Ascending aorta (tissue), 2 donors: ENCODE measurements at places on chromosomes 11 and 22.

- peak; percentile 58 for DNase-seq
Observed at GRCh38 chr11:2316169-2316962, 14.6 kb downstream of the TSPAN32 start.

GRCh38 chr11:66767666-66768065 is 38.6 kb upstream of the SPTBN2 start:
- DNase-seq: no peak

DNA sequence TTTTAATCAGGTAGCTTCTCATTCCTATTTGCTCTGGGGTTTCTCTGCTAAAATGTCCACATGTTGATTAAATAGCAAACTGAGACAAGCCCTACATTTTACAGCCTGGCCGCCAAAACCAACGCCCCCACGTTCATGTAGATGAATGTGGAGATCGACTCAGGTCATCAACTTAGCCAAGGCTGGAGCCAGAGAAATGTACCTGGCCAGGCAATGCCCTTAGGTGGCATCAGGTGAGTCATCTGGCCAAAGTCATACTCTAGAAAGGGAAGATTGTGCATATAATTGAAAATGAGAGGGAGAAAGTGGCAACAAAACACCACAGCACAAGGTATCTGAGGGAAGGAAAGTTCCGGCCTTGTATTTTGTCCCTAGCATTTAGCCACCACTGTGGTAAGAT is 37.1 kb upstream of the CCDC89 start:
- no peak for DNase-seq

GRCh38 chr22:37383341-37383740 is 43.9 kb downstream of the ELFN2 start:
- DNase-seq: no peak

DNA sequence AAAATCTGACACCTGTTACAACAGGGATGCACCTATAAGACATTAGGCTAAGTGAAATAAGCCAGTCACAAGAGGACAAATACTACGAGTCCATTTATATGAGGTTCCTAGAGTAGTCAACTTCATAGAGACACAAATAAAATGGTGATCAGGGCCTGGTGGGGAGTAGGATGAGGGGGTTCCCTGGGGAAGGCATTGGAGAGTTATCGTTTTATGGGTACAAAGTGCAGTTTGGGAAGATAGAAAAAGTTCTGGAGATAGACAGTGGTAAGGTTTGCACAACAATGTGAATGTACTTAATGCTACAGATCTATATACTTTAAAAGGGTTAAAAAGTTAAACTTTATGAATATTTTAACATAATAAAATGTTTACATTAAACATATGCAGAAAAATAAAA is 31.4 kb upstream of the B3GNT6 start:
- DNase-seq: no peak

GRCh38 chr11:110713449-110713776 is 1.2 kb upstream of the ARHGAP20 start:
- DNase-seq: no peak

DNA sequence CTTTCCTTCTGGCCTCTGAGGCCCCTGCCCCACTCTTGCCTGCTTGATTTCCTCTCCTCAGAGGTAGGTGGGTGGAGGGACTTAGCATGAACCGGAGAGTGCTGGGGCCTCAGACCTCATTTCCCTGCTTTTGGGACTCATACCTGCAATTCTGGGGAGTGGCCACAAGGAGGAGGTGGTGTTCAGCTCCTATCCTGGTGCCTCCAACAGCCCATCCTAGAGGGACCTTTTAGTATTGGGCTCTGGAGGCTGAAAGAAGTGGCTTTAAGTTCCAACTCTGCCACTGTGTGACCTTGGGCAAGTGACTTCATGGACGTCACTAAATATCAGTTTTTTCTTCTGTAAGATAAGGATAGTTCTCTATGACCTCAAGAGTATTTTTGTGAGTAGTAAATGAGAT is 98.6 kb downstream of the KIAA1671 start:
- no peak for DNase-seq

GRCh38 chr11:66727282-66728037 is 1.6 kb downstream of the SPTBN2 start:
- DNase-seq: no peak

DNA sequence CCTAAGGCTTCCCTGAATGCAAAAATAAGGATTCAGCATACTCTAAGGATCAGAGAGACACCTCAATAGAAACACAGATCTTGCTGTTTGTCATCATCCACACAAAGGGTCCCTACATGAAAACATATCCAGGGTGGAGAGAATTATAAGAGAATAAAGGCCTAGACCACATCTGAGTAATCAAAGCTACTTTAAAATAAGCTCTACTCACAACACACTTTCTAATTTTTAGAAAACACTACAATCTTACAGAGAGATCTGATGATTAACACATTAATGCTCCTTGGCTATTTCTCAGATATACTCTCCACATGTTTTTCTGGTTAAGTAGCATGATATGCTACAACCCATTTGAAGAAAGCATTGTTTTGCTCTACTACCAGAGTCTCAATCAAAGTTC is 108.2 kb downstream of the ETS1 start:
- no peak for DNase-seq

DNA sequence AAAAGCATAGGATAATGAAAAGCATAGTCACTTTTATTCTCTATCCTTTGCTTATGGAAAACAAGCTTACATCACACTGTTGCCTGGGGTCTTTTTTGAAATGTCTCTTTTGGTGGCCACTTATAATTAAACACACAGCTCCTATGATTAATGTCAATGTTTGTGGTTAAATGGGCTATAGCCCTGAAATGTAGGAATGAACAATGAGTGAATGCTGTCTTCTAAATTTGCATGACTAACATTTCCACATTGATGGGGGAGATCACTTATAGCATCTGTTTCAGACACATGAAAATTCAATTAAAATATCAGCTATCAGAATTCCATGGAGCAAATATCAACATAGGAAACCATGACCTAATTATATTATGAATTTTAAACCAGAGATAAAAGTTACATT is 171.4 kb upstream of the FAT3 start:
- DNase-seq: no peak

GRCh38 chr11:24400059-24400665 is 96.7 kb upstream of the LUZP2 start:
- DNase-seq: no peak

- no peak for DNase-seq
Observed at GRCh38 chr22:48908547-48908946, 919.1 kb downstream of the BRD1 start.

DNA sequence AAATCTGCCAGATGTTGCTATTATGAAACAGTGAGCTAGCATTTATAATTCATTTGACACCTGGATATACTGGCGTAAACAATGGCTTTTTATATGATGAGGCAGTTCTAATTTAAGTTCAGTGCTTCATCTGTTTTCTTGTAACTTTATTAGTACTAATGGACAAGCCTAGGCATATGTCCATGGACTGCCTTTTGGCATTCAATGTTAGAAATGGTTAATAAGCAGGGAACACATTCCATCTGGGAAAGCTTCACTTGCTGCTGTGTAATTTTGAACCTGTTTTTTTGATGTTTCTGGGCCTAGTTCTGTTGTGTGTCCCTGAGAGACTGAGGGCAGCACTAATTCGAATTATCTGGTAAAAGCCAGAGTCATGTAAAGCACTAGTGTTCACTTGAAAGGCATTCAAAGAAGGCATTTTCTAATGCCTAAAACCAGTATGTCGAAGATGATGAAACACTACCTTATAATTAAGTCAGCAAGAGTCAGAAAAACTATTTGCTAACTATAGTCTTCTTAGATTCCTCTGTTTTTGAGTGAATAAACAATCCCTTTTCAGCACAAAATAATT is 138.5 kb downstream of the SWAP70 start:
- no peak for DNase-seq

- DNase-seq: no peak
Observed at GRCh38 chr11:108193725-108194124, 28.7 kb downstream of the NPAT start.

DNA sequence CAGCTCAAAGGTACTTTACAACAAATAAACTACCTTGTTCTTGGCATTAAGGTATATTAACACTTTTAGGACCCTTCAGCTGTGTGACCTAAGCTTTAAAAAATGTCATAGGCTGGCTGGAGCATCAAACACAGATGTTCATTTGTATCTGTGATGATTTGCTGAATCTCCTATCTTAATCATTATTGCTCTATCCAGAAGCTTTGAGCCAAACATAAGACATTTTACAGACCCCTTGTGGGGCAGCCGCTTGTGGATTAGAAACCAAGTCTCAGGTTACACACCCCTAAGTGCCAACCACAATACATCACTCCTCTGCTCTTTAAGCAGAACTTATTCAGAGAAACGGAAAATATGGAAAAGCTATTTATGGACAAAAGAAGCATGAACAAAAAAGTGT is 394.2 kb upstream of the CCDC90B start:
- no peak for DNase-seq

GRCh38 chr11:63017306-63017974 is 1.8 kb upstream of the SLC22A8 start:
- DNase-seq: no peak

- no peak for DNase-seq
Observed at GRCh38 chr11:14422814-14423182, 63.8 kb upstream of the RRAS2 start.

DNA sequence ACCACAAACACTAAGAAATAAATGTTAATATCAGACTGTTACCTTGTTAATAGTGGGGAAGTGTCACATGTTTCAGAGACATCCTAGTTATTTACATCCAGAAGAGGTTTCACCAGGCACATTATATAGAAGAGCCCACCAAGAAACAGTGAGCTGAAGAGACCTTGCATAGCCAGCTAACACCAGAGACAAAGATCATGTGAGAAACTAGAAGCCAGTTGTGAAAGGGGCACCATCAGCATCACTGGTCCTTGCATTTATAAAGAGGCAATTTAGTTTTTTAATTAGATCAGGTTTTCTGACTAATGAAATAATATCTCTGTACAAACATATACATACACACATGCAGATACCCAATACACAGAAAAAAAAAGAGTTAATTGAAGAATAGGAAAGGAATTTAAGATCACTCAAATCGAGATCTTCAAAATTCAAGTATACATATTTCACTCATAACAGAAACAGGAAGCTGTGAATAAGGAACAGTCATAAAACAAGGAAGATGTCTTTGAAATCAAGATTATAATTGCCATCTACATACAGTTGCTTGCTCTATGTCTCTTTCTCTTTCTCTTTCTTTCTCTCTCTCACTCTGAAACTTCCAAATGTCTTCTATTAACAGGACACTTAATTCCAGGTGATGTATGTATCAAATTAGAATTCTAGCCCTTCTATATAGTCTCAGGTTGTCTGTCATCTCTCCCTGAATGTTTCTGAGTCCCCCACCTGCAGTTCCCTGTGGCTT is 348.7 kb downstream of the ETS1 start:
- no peak for DNase-seq

DNA sequence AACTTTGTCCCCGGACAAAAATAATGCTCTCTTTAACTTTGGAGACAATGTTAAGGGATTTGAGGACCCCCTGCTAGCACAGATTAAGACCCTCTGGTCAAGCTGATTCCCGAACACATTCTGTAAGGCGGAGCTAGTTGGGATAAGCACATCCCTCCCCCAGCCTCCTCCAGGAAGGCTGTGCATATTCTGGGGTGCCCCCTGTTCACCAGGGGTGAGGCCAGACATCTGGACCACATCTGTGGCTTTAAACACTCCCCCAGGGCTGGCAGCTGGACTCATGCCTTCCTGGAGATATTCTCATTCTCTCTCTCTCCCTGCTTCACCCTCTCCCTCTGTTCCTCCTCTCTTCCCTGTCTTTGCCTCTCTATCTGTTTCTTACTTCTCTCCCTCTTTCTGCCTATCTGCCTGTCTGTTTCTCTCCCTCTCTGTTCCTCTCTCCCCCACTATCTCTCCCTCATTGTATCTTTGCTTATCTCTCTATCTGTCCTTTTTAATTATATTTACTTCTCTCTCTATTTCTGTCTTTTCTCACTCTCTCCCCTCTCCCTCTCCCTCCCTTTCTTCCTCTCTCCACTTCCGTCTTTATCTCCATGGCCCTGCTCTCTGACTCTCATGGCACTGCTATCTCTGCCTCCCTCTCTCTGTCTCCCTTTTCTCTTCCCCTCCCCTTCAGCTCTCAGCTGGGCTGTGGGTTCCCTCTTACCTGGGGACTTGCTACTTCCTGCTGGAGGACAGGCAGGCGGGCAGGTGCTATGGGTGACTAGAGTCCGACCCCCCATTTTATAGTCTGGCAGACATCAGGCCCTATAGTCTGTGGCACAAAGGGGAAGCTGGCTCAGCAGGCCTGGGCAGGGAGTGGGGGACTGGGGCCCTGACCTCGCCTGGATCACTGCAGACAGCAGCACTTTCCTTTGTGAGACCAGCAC is at the start of gene CRYBB1:
Gene CRYBB1 (minus strand): TSS at position 757 of the 929 bp plus-strand sequence. CDS start 1,708 bp downstream, outside the sequence.
- DNase-seq: no peak

DNA sequence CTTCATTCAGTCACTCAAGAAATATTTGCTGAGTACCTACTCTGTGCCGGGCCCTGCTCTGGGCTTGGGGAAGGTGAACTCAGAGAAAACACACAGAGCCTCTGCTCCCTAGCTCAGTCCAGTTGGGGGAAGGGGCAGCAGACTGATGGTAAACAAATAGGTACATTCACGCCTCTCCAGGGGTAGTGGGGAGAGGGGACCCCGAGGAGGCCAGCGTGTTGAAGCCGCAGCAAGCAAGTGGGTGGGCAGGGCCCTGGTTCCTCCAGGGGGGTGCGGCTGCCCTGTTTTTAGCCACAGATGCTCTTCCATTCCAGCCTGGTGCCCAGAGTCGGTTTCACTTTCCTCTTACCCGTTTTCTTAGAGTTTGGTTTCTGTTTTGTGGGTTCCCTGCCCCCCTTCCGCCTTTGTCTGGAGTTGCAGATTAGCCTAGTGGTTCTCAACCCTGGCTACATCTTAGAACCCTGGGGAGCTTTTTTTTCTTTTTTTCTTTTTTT is 8.7 kb downstream of the DRAP1 start:
- DNase-seq: no peak

DNA sequence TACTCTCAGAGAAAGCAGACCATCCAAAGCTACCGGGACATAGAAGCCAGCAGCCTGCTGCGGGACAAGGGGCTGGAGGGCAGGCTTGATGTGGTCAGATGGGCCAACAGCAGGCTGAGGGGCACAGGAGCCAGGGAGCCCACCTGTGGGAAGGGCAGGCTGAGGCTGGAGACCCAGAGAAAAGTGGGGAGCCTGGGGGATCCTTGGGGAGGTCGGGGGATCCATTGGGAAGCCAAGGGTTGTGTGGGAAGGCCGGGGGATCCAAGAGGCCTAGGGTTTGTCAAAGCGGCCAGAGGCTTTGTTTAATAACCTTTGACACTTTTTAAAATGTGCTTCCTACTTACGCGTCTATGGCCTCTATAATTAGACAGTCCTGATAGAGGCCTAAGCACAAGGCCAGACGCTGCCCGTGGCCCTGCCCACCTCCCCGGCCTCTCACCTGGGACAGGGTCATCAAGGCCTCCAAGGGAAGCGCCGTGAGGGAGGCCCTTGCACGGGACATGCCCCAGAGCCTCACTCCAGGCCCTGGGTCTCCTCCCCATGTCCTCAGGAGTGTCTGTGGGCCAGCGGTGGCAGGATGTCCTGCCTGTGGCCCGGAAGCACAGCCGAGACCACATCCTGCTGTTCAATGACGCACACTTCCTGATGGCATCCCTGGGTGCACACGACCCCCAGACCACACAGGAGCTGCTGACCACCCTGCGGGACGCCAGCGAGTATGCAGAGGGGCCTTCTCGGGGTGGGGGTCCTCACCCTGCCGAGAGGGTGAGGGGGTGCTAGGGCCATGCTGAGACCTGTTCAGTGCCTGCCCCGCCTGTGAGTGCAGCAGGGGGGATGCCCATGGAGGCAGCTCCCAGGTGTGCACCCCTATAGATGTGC is 8.6 kb upstream of the GTSE1 start:
- peak; percentile 31 for DNase-seq
